T-helper 17 cell (primary cell): ENCODE measurements at places on chromosomes 12 and 14. TPM values are rescaled to one million over a fixed set of nuclear protein-coding genes. Genes with fewer than 3 reads are reported as not detected.
A peak's percentile ranks its signal among the peaks of the same experiment; 100 is the strongest.

Gene CREBL2
- total RNA-seq = 37.2 TPM

Gene TAS2R14
- total RNA-seq = 2.4 TPM

Gene CD4
- total RNA-seq = 205 TPM

Gene FBLN5
- total RNA-seq = 6.6 TPM

Gene TBPL2
- not detected for total RNA-seq

Gene OR4Q2
- not detected for total RNA-seq

Gene EPYC
- total RNA-seq = not detected

Gene SLCO1B3
- total RNA-seq = not detected

Gene FGF6
- total RNA-seq = not detected

GRCh38 chr12:63037746-63038712 lies 103.1 kb upstream of the PPM1H start:
- no peak for DNase-seq

DNA sequence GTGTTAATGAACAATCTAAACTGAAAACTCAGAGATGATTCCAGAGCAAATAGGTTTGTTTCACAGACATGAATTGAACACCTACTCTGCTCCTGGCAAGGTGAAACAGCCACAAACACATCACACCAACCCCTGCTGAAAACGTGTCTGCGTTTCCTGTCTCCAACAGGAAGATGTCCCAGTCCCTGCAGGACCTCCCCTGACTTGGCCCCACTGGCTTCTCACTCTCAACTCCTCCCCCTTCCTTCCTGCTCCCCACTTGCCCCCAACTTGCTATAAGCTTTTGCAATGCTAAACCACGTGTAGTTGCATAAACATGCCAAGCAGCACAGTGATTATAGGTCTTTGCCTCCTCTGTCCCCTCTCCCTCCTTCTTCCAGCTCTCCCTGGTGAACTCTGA lies 567.6 kb downstream of the BCL11B start:
- no peak for DNase-seq

- no peak for DNase-seq
Measured at GRCh38 chr14:104335611-104336010, 197.2 kb downstream of the KIF26A start.

DNA sequence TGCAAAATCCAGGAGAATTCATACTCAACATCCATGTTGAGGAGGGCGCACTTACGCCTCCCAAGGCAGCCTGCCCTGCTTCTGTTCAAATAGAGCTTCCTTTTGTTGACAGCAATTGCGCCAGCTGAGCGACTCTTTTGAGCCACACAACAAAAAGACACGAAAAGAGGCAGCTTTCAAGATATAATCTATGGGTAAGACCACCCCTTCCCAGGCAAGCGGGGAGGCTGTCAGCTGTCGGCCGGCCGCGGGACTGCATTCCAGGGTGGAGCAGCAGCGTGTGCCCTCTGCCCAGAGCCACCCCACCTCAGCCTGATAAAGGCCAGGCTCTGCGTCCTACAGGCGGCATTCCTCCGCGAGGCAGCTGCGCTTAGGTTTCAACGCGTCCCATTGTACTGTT lies 15.8 kb upstream of the STAB2 start:
- no peak for DNase-seq

DNA sequence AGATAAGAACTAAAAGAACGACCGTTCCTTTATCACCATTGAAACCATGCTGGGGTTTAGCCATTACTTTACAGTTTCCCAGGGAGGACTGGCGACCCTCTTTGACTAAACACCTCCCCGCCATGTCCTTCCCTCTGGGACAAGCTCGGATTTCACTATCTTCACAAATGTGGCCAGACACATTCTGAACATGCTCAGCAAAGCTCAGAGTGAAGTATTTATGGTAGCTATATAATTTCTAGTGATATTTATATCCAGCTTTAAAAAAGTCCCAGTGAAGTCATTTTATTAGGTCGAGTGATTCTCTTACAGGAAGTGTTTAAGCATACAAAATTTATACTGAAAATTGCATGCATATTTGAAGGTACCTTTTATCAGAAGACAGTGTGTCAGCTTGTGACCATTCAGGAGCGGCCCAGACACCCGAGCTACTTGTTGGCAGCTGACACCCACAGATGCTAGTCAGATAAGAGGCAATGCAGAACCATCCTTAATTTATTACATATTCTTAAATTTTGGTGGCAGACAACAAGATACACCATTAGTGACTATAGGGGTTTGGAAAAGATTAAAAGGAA lies 36.8 kb downstream of the NIN start:
- no peak for DNase-seq

- no peak for DNase-seq
Measured at GRCh38 chr12:24904871-24905270, 44.0 kb downstream of the BCAT1 start.

- no peak for DNase-seq
Measured at GRCh38 chr12:57250956-57251355, at the start of gene STAC3. STAC3 (minus strand) TSS chr12:57251187; CDS start chr12:57249636, 1,551 bp downstream.

DNA sequence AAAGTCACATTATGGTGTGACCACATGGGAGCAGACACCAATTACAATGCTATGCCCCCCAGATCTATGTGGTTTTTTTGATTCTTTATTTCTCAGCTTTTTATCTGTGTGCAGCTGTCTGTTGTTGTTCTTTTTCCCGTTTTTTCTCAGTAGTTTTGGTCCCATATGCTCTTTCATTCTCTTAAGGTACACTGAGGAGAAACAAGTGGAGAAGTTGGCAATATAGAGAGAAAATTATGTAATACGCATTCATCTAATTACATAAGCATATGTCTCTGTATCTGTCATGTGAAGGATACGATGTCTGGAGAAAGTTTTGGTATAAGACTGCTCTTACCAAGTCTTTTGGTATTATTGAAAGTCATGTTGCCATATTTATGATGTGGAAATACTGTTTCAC lies 819.0 kb downstream of the NRXN3 start:
- no peak for DNase-seq

DNA sequence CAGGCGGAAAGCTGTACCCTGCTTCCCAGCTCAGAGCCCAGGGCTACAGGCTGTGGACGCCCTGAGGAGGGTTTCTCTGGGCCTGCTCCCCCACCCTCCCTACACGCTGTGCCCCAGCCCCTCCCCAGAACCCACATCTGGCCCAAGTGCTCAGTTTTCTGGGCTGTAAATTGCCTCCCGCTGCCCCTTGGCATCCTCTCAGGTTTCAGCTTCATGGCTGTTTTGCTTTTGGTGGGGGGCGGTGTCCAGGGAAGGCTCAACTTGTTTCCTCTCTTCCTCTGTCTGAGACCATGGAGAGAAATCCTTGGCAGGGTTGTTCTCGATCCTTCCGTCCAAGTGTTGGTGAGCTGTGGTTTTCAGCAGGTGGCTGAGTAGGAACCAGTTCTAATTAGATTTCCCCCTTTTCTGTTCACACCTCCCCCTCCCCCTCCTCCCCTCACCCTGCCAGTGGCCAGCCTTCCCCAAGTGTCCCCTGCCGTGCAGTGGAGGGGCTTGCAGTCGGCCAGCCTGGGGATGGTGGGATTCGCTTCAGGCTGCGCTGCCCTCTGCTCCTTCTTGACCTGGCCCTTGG lies 61.8 kb downstream of the TSPAN9 start:
- DNase-seq = no peak

GRCh38 chr14:48417715-48418500 lies 742.5 kb upstream of the MDGA2 start:
- DNase-seq = no peak

- DNase-seq = no peak
Measured at GRCh38 chr12:38844267-38844666, 61.1 kb downstream of the CPNE8 start.

GRCh38 chr14:95320078-95320895 lies 579 bp upstream of the CLMN start:
- no peak for DNase-seq

DNA sequence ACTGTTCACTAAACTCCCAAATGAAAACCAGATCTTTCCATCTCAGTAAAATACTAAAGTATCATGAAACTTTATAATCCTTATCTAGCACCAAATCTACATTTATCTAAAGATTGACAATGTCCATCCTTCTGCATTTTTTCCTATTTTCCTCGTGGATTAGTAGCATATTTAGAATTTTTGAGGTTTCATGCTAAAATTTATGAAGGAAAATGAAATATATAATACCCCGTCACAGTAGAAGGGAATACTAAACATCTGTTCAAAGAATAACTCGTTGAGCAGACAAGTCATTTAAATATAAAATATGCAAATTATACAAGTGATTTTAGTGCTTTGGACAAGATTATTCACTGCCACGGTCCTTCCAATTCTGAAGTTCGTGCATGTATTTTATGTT lies 122.7 kb upstream of the SLCO1C1 start:
- no peak for DNase-seq

DNA sequence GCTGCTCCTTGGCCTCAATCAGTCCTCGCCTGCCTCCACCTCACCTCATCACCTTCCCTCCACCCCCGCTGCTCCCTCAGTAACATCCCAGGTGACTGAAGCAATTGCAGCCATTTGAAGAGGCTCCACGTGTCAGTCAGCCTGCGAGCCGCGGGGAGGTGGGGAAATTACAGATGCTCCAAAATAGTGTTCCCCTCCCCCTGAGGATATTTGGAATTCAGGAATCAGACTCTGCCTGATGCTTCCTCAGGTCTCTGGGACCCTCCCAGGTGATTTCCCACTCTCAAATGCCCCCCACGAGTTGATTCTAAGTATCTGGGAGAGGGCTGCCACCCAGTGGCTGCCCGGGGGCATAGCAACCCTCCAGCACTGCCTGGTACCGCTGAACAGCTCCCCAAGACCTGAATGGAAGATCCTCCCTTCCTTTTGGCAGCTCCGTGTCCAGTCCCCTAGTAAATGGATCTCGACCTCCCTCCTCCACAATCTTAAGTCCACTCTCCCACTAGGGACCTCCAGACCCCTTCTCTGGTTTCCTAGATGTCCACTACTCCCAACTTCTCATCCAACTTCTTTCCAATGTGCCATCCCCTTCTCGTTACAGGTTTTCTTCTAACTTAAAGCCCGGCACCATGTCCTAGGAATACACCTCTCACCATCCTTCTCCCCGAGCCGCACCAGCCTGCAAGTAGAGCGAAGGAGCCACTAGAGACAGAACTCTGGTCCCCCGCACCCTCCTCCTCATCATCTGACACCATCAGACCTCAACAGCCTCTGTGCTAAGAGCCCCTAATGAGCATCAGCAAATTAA lies 1.4 kb upstream of the ASIC1 start:
- peak; percentile 39 for DNase-seq

GRCh38 chr12:6722863-6723262 lies 983 bp upstream of the COPS7A start:
- no peak for DNase-seq

DNA sequence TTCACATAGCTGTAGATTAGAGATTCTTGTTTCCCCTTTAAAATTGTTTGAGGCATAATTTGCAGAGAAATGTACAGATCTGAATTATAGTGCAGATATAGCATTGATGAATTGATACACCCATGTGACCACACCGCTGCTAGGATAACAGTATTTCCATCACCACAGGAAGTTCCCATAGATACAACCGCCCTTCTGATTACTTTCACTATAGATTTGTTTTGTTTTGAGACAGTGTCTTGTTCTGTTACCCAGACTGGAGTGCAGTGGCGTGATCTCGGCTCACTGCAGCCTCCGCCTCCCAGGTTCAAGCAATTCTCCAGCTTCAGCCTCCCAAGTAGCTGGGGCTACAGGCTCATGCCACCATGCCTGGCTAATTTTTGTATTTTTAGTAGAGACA lies 8.8 kb upstream of the ASPG start:
- no peak for DNase-seq

GRCh38 chr14:59788176-59788575 lies 82.4 kb downstream of the RTN1 start:
- no peak for DNase-seq

DNA sequence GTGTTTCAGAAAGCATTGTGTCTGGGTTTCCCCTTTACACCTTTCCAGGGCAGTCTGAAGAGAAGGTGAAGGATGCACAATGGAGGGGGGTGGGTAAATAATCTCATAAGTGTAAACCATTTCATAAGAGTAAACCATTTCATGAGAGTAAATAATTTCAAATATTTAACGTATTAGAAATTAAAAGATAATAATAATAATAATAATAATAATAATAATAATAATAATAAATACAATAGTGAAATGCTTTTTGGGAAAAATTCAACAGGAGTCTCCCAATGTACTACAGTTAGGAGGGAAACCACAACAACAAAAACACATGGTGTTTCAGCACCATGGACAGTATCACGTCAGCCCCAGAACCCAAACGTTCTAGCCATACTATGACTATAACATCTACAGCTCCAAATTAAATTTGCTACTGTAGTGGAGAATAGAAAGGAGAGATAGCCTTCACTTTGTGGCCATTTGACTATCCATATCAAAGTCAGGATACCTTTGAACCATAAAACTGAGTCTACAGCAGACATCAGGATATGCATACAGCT lies 691.8 kb downstream of the BCL11B start:
- no peak for DNase-seq

DNA sequence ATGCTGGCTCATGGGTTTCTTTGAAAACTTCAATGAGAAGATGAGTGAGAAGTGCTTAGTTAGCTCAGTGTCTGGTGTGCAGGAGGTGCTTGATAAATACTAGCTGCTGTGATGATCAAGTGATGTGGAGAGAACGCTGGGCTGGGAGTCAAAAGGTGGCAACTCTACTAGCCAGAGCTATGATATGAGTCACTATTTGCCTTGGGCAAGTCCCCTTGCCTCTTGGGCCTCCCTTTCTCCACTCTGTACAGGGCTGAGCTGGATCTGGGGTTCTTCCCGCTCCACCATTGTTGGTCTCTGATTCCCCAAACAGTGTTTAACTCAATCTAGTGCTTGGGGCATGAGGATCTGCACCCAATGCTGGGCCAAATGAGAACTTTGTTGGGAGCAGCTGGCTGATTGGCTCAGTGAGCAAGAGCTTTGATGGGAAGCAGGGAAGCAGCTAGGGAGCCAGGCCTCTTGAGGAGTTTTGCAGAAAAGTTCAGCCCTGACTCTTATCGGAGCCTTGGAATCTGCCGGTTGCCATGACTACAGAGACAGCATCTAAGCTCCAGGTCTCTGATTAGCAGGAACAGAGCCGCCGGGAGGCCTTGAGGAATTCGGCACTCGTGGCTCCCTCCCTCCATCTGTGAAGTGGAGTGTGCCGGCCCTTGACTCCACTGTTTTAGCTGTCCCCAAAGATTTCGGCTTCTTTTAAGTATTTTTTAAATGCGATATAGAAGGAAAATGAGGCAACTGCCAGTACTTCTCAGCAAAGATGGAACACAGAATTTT lies 82.1 kb upstream of the HSPB8 start:
- no peak for DNase-seq

DNA sequence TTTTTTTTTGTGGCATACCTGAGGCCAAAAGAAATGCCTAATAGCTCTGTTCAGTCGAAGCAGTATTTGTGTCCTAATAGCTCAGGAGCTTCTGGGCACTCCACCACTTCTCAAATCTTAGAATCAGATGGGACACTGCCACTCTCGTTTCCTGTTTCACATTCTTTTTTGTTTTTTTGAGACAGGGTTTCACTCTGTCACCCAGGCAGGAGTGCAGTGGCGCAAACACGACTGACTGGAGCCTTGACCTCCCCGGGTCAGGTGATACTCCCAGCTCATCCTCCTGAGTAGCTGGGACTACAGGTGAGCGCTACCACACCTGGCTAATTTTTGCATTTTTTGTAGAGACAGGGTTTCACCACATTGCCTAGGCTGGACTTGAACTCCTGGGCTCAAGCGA lies 52.7 kb downstream of the SPPL3 start:
- no peak for DNase-seq
